ENCODE measurements at places on chromosomes 6 and 20.

- peak; percentile 60 for DNase-seq
These were observed 1.9 kb downstream of the PPP1R18 start for GRCh38 chr6:30684386-30685156.

- DNase-seq: no peak
These were observed 665.9 kb upstream of the CITED2 start for GRCh38 chr6:140040396-140040795.

DNA sequence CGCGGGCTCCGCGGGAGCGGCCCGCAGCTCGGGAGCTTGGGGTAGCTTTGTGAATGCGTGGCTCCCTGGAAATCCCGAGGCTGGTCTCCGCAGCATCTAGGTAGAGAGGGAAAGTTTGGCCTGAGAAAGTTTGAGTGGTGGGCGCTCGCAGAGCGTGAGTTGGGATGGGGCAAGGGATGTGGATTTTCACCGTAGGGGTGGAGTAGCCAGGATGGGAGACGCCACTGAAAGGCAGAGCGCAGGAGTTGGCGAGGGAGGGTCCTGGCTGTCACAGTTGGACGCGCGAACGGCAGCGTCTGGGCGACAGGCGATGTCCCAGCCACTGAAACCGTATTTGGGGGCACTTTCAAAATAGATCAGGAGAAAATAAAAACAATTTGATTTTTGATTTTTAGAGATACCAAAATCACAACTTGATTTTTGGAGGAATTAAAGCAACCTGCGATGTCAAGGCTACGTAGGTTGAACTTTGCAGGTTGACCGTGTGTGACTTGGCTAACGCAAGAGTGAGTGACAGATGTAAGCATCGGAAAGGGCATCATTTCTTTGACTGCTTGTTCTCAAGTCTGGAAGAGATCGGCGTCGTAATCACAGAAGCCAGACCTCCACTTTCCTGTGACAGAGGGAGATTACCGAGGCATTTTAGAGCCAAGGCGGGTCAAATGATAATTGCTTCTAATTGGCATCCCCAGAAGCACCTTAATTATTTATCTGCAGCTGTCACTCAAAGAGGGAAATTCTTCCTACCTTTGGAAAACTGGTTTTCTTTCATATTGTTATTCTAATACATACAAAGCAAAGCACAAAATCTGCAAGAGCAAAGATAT, 646 bp downstream of the HEY2 start:
- DNase-seq: peak; percentile 51

DNA sequence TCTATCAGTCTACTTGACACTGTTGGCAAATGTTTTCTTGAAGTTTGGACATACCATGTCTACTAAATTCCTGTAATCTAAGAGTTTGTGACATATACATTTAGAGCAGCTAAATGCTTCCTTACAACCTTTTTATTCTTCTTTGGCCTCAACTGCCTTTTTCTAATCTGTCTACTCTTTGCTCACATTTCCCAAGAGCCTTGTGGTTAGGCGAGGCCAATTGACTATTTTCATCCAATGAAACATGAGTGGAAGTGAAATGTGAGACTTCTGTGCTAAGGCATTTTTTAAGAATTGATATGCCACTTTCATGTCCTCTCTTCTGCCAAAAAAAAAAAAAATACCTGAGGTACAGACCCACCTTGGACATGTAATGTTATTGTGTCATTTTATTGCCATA, 158.2 kb upstream of the MCHR2 start:
- DNase-seq: no peak

- no peak for DNase-seq
These were observed 4.8 kb downstream of the PGK2 start for GRCh38 chr6:49782293-49782692.

DNA sequence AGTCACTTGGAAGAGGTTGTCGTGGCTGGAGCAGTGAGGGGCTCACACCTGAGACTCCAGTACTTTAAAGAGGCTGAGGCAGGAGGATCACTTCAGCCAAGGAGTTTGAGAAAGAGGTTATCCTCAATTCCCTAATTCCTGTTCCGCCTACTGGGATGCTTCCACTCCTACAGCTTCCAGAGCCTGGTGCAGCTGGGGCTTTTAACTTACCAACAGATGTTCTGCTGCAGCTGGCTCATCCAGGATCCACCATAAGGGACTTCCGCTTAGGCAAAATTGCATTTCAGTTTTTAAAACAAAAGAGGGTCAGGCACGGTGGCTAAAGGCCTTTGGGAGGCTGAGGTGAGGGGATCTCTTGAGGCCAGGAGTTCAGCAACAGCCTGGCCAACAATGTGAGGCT, 59.1 kb upstream of the CDYL start:
- no peak for DNase-seq

All from Ammon's horn (tissue), 1 donor.